Hippocampal formation (tissue), 2 donors: ENCODE measurements at places on chromosomes 5 and 9.

GRCh38 chr5:90590-91547 lies 1.1 kb upstream of the PLEKHG4B start:
- no peak for DNase-seq

GRCh38 chr9:116267021-116267420 lies 113.4 kb downstream of the PAPPA start:
- no peak for DNase-seq

GRCh38 chr5:134845335-134845851 lies 375 bp upstream of the C5orf24 start:
- no peak for DNase-seq

DNA sequence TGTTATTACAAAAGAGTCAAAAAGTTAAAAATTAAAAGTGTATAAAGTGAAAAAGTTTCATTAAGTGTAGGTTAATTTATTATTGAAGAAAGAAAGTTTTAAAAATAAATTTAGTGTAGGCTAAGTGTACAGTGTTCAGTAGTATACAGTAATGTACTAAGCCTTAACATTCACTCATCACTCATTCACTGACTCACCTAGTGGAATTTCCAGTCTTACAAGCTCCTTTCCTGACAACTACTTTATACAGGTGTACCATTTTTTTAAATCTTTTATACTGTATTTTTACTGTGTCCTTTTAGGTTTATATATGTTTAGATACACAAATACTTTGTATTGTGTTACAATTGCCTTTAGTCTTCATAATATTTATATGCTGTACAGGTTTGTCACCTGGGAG lies 530.2 kb upstream of the FAM174A start:
- no peak for DNase-seq

GRCh38 chr9:113390192-113390960 lies 10.7 kb downstream of the ALAD start:
- no peak for DNase-seq

DNA sequence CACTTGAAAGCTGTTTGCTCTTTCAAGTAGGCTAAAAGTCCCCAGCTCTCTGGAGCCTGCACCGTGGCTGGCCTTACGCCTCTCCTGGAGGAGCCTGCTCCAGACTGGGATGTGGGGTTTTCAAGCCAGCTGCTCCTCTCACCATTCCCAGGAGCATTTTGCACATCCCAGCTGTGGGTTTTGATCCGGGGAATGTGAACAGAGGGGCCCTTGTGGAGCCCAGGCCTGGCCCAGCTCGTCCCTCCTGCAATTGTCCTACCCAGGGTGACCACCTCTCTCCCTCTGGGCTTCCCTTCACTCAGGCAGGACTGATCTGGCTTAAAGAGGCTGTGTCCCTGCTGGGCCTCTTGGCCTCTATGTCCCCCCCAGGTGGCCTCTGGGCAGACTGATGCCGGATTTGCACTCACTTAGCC lies 32.5 kb upstream of the TIFAB start:
- no peak for DNase-seq

DNA sequence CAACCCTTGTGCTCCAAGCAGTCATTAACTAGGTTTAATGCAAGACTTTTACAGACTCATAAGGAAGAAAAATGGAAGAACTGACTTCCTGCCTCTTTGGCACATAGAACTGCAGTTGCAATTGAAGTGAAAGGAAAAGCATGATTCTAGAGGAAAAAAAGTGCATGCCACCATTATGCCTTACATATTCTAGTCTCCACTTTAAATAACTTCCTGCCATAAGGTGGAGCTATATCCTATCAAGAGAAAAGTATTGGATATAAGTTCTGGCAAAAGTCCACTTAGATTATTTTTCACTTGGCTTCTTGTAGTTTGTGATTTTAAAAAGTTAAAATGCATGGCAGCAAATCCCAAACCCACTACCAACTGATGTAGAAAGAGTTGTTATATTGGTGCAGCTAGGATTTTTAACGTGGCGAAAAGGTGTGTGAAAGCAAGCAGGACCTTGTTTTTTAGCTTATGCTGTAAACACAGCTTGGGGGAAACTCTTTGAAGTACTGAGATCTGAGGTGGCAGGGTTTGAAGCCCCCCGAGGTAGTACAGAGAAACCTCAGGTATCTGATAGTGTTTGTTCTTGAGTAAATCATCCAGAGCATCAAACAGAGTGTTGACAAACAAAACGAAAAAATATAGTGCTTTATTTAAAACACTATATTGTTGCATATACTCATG lies 117.9 kb downstream of the ANXA1 start:
- peak; percentile 8 for DNase-seq

DNA sequence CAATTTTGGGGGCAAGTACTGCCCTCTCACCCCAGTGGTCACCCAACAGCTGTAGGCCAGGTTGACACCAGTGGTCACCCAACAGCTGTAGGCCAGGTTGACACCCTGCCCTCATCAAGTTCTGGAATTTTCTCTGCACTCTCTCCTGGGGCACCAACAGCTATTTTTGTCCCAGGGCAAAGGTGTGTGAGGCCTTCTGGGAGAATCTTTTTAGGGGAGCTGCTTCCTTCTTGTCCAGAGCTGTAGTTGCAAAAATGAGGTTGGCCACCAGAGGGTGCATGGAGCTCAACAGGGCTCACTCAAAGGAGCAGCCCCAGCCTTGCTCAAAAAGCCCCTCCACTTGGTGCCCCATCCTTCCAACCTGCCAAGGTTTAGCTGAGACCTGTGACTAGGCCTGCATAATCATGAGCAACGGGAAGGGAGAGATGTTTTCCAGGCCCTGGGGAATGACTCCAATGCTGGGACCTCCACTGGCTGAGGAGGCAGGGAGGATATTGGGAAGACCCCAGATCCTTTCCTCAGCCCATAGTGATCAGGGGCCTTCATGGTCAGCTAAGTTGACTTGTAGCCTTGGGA lies 10.6 kb upstream of the P4HA2 start:
- peak; percentile 19 for DNase-seq

- no peak for DNase-seq
Measured at GRCh38 chr9:79433703-79434102, 138.1 kb upstream of the TLE4 start.

GRCh38 chr9:70868041-70868440 lies 253.4 kb downstream of the TRPM3 start:
- DNase-seq, result no peak

- DNase-seq, result no peak
Measured at GRCh38 chr9:126684345-126684744, 70.6 kb downstream of the LMX1B start.

GRCh38 chr9:82128011-82128696 lies 139.6 kb downstream of the SPATA31D1 start:
- peak; percentile 11 for DNase-seq

DNA sequence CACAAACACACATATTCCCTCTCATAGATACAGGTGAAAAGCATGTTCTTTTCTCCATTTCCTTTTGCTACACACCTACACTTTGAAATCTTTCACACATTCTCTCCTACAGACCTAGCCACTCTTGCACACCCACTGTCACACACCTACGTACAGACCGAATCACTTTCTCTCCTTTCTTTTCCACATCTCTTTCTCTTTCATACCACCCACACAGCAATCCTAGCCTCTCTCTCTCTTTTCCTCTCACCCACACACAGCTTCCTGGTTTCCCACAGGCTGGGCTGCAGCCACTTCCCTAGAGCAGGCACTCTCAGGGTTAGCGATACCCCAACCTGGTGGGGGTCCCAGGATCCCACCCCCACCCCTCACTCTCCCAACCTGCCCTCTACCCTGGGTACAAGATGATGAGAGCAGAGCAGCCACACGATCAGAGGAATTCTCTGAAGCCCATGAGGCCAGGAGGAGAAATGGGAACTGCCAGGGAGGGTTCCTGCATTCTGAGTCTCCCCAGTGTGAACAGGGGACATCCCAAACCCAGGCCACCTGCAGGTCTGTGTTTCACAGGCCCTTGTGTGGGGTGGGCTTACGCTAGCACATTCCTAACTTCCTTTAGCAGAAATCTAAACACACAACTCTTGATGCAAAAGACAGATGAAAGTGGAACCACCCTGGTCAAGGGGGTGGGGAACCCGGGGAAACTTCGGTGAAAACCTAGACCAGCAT lies 17.1 kb upstream of the SYNPO start:
- DNase-seq, result no peak

DNA sequence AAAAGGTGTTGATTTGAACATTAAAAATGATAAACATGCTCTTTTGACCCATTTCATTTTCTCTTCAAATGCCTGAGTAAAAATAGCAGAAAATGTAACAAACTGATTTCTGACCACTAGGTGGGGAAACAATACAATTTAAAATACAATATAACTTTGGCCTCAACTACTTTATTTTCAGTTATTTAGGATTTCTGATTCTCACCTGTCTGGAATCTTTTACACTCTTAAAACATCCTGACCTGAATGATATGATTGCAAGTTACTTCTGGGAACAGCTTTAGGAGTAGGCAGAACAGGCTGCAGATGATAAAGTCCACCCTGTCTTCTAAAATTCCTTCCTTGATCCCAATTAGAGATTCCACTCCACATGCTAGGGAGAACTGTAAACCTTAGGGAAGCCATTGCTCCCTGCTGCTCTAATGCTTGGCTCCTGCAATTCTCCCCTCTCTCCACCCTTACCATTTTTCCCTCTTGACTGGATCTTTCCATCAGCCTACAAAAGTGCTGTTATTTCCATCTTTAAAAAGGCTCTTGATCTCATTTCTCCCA lies 70.3 kb downstream of the FYB1 start:
- DNase-seq, result no peak

DNA sequence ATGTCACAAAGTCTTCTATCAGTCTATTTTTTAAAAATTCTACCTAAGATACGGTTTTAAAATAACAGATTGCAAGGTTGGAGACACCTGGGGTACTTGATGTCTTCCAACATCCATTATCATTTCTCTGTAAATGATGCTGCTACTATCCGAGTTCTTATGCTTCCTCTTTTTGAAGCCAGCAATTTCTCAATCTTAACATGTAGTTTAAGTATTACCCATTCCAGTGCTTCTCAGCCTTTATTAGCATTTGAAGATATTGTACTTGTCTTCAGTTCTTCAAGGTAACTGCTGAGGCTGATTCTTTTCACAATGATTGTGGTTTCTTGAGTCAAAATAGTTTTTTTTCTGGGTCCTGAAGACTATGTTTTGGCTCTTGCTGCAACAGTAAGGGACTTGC lies 96.4 kb upstream of the SELENOP start:
- no peak for DNase-seq

DNA sequence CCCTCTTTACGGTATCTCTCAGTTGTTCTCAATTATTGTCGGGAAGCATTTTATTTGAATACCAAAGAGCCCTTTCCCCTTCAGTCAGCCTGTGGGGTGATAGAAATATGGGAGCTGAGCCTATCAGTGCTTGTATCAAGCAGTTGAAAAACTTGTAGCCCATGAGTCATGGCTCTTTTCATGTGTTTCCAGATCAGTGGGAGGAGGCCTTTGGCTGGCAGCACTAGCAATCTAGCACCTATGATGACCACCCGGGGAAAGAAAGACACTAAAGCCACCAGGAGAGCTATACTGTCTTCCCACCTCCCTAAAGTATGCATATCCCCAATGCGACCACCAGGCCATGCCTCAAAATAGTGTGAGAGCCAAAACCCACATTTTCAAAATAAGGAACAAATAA lies 696.9 kb upstream of the C9orf72 start:
- no peak for DNase-seq

DNA sequence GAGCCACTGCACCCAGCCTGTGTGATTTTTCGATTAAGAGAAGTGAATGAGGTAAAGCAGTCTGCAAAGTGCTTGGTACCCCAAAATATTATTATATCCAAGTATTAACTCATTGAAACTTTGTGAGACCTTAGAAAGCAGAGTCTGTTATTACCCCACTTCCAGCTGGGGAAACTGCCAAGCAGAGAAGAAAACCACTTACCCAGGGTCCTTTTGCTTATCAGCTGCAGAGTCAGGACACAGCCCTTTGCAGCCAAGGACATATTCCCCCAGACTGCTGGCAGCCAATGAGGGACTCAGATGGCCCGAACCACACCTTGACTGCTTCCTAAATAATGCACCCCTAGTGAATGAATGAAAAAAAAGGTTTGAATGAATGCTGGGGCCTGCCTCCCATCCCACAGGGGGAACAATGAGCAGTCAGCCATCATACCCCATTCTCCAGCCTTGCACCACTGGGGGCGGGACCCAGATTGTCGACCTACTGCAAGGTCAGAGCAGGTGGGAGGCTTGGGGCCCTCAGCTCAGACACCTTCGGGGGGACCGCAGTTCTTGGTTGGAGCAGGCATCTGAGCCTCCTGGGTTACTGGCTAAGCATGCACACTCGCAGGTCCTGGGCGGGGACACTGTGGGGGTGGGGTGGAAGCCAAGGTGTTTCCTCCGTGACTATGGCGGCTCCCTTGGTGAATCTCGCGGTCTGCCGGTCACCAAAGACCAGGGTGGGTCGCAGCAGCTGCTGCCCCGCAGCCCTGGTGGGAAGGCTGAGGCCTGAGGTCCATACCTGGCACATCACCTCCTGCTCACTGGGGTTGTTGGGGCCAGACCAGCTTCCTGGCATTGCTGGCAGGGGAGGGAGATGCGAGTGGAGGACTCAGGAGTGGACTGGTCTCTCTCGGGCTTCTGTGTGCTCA lies 29.7 kb downstream of the PRRT1B start:
- no peak for DNase-seq

- DNase-seq, result no peak
Measured at GRCh38 chr9:73152953-73153352, 1.3 kb downstream of the ANXA1 start.

DNA sequence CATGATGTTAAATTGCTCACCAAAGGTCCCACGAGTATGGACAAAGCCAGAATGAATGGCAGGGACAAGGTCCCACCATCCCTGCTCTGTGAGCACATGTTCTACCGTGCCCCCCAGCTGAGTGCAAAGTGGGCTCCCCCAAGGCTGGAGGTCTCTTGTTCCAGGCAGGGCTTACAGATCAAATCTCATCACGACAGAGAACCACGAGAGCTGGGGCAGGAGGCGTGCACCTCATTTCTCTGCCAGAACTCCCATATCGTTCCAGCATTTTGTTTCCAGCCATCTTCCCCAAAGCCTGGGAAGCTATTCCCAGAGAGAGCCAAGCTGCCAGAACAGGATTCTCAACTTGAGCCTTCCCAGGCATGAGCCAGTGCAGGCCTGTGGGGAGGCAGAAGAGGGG lies 108.5 kb downstream of the ZNF354C start:
- no peak for DNase-seq

DNA sequence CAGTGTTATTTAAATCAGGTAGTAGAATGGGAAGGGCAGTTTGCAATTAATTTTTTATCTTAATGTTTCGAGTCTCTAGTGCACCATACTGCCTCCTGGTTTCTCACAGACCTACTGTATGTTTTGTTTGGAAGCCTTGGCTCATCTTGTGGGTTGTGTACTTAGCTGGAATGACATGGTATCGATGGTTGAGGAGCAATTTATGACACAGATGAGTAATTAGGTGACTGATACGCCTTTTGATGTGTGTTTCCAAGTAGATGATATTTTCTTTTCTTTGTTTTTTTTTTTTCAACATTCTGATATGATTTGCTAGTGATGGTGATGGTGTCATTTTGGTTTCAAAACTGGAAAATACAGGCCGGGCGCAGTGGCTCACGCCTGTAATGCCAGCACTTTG lies 16.1 kb downstream of the BASP1 start:
- no peak for DNase-seq
